Muscle of leg (tissue), 16 donors: ENCODE measurements at places on chromosomes 12 and 14.

- no peak overlapping the region for H3K27ac ChIP-seq
- H3K4me1 ChIP-seq = no peaks in the 10 kb centered on the region
- H3K36me3 ChIP-seq = no peaks in the 10 kb centered on the region
- no peak overlapping the region for H3K4me3 ChIP-seq
- H3K27me3 ChIP-seq = no peaks in the 10 kb centered on the region
- no peak for DNase-seq
These were observed 37.1 kb downstream of the LMO3 start for GRCh38 chr12:16568873-16569272.

DNA sequence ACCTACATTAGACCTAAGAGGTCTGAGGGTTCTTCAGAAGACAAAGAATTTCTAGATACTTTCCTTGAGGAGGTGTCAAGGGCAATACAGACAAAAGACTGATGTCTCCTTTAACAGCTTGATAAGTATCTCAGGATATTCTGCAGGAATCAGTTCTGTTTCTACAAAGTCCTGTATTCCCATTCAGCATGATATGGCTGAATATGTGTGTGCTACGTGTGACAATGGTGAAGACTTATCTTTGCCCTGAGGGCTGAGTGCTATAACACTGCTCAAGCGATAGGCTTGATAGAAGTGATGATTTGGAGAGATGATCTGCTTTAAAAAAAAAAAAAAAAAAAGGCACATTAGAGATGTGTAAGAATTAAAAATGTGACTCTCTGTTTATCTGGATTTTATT, 429.7 kb downstream of the EGLN3 start:
- H3K36me3 ChIP-seq = no peaks in the 10 kb centered on the region
- H3K27ac ChIP-seq = no peak overlapping the region
- DNase-seq = no peak
- H3K27me3 ChIP-seq = no peaks in the 10 kb centered on the region
- no peak overlapping the region for H3K4me3 ChIP-seq

DNA sequence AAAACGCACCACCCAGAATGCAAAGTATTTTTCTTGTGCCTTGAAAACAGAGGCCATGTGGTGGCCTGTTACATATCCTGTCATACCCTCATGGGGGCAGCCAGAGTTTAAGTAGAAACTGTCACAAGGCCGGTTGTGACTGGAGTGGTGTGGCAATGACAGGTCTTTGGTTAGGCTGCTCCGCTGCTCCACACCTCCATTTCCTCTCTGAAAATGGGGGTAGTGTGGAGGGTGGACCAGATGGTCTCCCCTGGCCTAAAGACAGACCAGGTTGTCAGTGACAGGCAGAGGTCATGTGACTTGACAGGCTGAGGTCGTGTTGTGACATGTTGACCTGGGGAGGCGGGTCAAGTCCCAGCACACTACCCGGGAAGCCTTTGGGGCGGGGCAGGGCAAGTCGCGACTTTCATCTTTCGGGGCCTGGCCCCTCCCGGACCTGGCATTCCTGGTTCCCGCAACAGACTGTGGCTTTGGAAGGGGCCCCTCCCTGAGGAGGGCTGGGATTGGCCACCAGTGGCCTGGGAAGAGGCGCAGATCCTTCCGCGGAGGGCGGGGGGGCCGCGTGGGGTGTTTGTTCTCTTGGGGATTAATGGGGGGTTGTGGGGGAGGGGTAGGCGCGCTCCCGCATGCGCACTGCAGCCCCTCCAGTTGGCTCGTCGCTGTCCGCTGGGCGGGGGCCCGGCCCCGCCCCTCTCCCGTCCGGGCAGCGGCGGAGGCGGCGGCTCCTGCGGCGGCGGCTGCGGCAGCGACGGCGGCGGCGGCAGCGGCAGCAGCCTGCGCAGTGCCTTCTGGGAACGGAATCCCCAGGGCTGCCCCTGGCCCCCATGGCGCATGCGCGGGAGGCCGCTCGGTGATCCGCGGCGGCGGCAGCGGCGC, at the start of gene MBD6:
Gene MBD6, plus strand, starts transcription at position 814 of the 876 bp plus-strand sequence. CDS start 1,480 bp downstream, outside the sequence.
- H3K27ac ChIP-seq = peak within 1 kb of the TSS; percentile 98
- peak; percentile 92 for DNase-seq
- H3K27me3 ChIP-seq = no peaks in the 10 kb centered on the region
- peak within 1 kb of the TSS; percentile 78 for H3K4me3 ChIP-seq
- peaks cover 42% of the 10 kb centered on the region for H3K36me3 ChIP-seq
- peaks cover 55% of the 10 kb centered on the region for H3K4me1 ChIP-seq

GRCh38 chr12:31263661-31264060, 62.3 kb downstream of the SINHCAF start:
- H3K4me1 ChIP-seq = no peaks in the 10 kb centered on the region
- H3K4me3 ChIP-seq = no peak overlapping the region
- DNase-seq = no peak

- H3K27me3 ChIP-seq = no peaks in the 10 kb centered on the region
- H3K4me1 ChIP-seq = peaks cover 18% of the 10 kb centered on the region
- DNase-seq = peak; percentile 56
- H3K27ac ChIP-seq = no peak overlapping the region
These were observed 115.0 kb upstream of the NPAS3 start for GRCh38 chr14:32823706-32824105.

DNA sequence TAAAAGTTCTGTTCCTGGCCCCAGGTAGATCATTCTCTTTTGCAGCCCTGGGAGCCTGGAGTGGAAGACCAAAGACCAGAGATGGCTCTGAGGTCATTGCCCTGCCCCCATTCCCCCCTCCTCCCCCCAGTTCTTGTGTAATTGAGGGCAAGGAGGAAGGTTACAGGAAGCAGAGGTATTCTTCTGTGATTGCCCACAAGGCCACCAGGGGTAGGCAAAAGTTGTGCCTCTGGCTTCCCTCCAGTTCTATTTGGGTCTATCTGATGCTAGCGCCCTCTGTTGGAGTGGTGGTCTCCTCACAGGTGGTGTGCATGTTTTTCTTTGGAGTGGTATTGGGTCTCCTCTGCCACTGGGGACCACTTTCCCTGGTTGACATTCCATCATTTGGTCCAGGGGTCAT, 41.2 kb upstream of the CRY1 start:
- H3K4me1 ChIP-seq = peaks cover 2% of the 10 kb centered on the region
- H3K27me3 ChIP-seq = peaks cover 1% of the 10 kb centered on the region
- H3K36me3 ChIP-seq = no peaks in the 10 kb centered on the region
- DNase-seq = no peak
- H3K27ac ChIP-seq = no peak overlapping the region

DNA sequence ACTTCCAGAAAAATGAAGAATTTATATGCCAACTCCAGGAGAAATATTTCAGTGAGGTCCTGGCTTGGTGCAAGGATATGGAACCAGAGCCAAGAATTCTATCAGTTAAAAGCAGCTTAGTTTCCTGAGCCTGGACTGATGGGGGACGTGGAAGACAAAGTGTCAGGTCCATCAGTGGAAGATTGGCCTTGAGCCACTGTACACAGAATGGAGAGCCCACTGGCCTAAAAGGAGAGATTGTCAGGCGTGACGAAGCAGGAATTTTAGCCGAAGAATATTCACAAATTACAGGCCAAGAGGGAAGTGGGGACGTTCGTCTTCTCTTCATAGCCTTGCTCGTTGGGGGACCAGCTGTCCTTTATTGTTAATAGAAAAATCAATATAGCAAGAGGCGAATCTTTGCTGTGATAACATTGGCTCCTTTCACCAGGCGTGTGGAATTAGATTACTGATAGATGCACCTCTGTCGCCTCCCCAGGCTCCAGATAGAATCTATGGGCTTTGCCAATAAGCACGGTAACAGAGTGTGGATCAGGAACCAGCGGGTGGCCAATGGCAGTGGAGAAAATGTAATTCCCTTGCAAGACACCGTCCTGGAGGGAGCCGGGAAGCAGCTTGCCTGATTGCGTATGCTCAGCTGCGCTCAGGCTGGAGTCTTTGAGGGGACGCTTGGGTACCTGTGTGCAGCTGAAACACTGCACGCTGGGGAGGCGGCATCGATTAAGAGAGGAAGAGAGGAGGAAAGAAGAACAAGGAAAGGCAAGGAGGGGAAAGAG, 56.4 kb downstream of the TMEM132C start:
- no peaks in the 10 kb centered on the region for H3K27me3 ChIP-seq
- no peak overlapping the region for H3K27ac ChIP-seq
- DNase-seq = no peak
- H3K36me3 ChIP-seq = no peaks in the 10 kb centered on the region
- no peak overlapping the region for H3K4me3 ChIP-seq
- H3K4me1 ChIP-seq = no peaks in the 10 kb centered on the region

GRCh38 chr12:101877806-101878242, 444 bp downstream of the DRAM1 start:
- H3K36me3 ChIP-seq = no peaks in the 10 kb centered on the region
- H3K4me3 ChIP-seq = peak overlapping the region; percentile 84
- peak overlapping the region; percentile 80 for H3K27ac ChIP-seq
- DNase-seq = peak; percentile 28
- H3K4me1 ChIP-seq = peaks cover 7% of the 10 kb centered on the region

DNA sequence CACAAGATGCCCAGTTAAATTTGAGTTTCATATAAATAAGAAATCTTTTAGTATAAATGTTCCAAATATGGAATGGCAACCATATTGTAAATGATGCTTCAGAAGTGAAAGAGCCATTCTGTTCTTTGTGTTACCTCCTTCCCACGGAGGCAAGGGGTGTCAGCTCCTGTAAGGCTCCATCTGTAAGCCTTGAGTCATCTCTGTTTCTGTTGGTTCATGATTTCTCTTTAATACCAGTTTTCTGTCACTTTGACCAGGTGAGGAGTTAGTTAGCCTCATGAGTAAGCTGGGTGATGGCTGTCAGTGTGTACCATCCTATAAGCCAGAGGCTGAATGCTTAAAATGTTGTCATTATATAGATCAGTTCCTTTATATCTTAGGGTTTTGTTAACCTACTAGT, 61.9 kb downstream of the TMEM30B start:
- H3K4me1 ChIP-seq = peaks cover 22% of the 10 kb centered on the region
- H3K36me3 ChIP-seq = no peaks in the 10 kb centered on the region
- H3K27me3 ChIP-seq = no peaks in the 10 kb centered on the region
- H3K4me3 ChIP-seq = no peak overlapping the region
- no peak overlapping the region for H3K27ac ChIP-seq

- peaks cover 14% of the 10 kb centered on the region for H3K27me3 ChIP-seq
- H3K4me3 ChIP-seq = no peak overlapping the region
- DNase-seq = no peak
- no peak overlapping the region for H3K27ac ChIP-seq
- H3K36me3 ChIP-seq = no peaks in the 10 kb centered on the region
These were observed 5.4 kb downstream of the JAG2 start for GRCh38 chr14:105163040-105163742.

DNA sequence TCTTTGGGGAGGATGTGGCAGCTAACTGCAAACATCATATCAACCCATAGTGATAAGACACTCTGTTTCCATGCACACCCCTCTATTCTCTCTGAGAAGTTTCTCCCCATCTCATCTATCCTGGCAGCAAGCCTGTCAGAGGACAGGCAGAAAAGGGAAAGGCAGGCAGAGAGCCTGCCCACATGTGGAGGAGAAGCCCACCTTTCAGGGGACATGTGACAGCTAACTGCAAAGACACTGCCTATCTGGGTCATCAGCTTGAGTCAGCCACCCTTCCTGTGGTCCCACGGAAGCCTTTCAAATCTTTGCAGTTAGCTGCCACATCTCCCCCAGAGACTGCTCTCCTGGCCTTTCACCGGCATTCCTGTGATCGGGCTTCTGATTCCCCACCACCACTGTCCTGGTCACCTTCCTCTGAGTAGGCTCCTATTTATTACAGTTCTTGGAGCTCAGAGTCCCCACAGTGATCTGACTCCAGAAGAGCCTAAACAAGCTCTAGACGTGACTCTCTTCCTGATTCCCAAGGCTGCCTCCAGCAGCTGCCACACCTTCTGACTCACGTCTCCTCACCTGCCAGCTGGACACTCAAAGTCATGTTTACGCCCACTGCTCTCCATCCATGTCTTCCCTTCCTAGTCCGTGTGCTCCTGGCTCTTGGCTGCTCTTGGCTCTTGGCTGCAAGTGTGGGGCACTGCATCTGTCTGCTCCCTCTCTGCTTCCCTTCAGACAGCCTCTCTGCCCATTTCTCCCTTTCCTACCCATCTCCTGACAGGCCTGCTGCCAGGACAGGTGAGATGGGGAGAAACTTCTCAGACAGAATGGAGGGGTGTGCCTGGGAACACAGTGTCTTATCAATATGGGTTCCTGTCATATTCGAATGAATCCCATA, 7.5 kb upstream of the KRT1 start:
- no peak for DNase-seq
- H3K4me3 ChIP-seq = no peak overlapping the region
- no peaks in the 10 kb centered on the region for H3K36me3 ChIP-seq
- peaks cover 8% of the 10 kb centered on the region for H3K4me1 ChIP-seq
- H3K27me3 ChIP-seq = peaks cover 40% of the 10 kb centered on the region

DNA sequence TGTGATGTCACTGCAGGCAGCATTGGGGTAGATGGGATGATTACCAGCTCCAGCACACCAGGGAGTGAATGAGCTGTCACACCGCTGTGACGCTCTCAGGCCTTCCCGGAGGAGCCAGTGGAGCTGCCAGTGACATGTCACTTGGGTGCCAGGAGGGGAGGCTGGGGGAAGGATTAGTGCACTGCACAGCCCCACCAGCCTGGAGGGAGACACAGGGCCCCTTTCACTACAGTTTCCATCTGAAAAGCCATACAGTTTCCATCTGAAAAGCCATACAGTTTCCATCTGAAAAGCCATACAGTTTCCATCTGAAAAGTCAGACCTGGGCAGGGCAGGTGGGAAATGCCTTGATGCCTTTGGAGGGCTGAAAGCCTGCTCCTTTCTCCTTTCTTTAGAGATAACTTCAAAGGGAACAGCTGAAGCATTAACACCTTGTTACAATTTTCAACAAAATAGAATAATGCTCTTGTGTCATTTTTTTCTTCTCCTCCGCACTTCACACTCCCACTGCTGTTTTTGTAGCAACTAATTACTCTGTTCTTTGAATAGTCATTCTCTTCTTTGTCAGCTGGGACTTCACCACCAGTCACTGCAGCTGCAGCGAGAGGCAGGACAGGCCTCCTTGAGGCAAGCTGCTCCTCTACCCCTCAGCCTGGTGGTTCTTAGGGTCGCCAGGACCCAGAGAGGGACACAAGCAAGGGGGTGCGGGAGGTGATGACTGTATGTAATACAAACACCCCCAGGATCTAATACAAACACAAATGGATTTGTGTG, 256.9 kb upstream of the RGS6 start:
- no peaks in the 10 kb centered on the region for H3K27me3 ChIP-seq
- DNase-seq = no peak
- H3K27ac ChIP-seq = no peak overlapping the region
- no peak overlapping the region for H3K4me3 ChIP-seq

GRCh38 chr12:95473231-95473883, 595 bp upstream of the METAP2 start:
- H3K4me1 ChIP-seq = peaks cover 3% of the 10 kb centered on the region
- peaks cover 17% of the 10 kb centered on the region for H3K36me3 ChIP-seq
- peak overlapping the region; percentile 94 for H3K27ac ChIP-seq
- no peaks in the 10 kb centered on the region for H3K27me3 ChIP-seq
